ENCODE measurements at places on chromosomes 13 and 19. TPM values are rescaled to one million over a fixed set of nuclear protein-coding genes. Genes with fewer than 3 reads are reported as not detected.

Gene PRR36
- not detected for total RNA-seq

DNA sequence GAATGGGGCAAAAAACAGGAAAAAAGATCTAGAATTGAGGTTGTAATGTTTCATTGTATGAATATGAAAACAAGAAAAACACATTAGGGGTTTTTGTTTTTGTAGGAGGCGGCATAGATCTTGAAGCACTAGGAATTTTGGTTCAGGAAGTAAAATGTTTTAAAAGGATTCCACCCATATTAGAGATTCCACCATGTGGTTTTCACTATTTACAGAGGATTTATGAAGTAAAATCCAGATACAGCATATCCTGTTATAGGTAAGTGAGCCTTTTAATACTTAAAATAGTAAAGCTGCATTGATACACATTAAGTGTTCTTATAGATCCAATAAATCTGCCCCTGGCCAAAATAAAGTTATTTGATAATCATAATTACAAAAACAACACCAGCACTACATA is 61.4 kb downstream of the MICU2 start:
- no peak for DNase-seq

Gene DUS3L
- 19.6 TPM for total RNA-seq

Gene CEACAM8
- not detected for total RNA-seq

Gene CBARP
- 1.2 TPM for total RNA-seq

Measured in lung microvascular endothelial cell (primary cell).